ENCODE measurements at places on chromosomes 11 and 22.

GRCh38 chr22:22076361-22076760 lies 93.8 kb upstream of the TOP3B start:
- H3K36me3 ChIP-seq, result no peaks in the 10 kb centered on the region
- no peaks in the 10 kb centered on the region for H3K4me1 ChIP-seq
- H3K27ac ChIP-seq, result no peak overlapping the region
- no peak overlapping the region for H3K4me3 ChIP-seq
- H3K27me3 ChIP-seq, result no peaks in the 10 kb centered on the region
- DNase-seq, result no peak

- H3K4me1 ChIP-seq, result no peaks in the 10 kb centered on the region
- no peak overlapping the region for H3K27ac ChIP-seq
- no peaks in the 10 kb centered on the region for H3K27me3 ChIP-seq
- H3K36me3 ChIP-seq, result no peaks in the 10 kb centered on the region
- H3K4me3 ChIP-seq, result no peak overlapping the region
These were observed 183.0 kb downstream of the MAML2 start for GRCh38 chr11:96159968-96160367.

GRCh38 chr11:134711588-134711987 lies 299.5 kb upstream of the B3GAT1 start:
- no peaks in the 10 kb centered on the region for H3K36me3 ChIP-seq
- no peaks in the 10 kb centered on the region for H3K4me1 ChIP-seq
- no peaks in the 10 kb centered on the region for H3K27me3 ChIP-seq
- no peak overlapping the region for H3K27ac ChIP-seq
- H3K4me3 ChIP-seq, result no peak overlapping the region

- H3K4me1 ChIP-seq, result no peaks in the 10 kb centered on the region
These were observed 32.9 kb upstream of the CD5 start for GRCh38 chr11:61069427-61069826.

- H3K4me1 ChIP-seq, result no peaks in the 10 kb centered on the region
- no peak overlapping the region for H3K27ac ChIP-seq
- H3K27me3 ChIP-seq, result no peaks in the 10 kb centered on the region
- no peak overlapping the region for H3K4me3 ChIP-seq
- H3K36me3 ChIP-seq, result no peaks in the 10 kb centered on the region
- DNase-seq, result no peak
These were observed 33.6 kb upstream of the GNB1L start for GRCh38 chr22:19888131-19888746.

GRCh38 chr11:73386016-73386415 lies 9.8 kb downstream of the RELT start:
- no peaks in the 10 kb centered on the region for H3K27me3 ChIP-seq
- no peak overlapping the region for H3K4me3 ChIP-seq
- H3K4me1 ChIP-seq, result no peaks in the 10 kb centered on the region
- H3K36me3 ChIP-seq, result no peaks in the 10 kb centered on the region
- DNase-seq, result peak; percentile 55

DNA sequence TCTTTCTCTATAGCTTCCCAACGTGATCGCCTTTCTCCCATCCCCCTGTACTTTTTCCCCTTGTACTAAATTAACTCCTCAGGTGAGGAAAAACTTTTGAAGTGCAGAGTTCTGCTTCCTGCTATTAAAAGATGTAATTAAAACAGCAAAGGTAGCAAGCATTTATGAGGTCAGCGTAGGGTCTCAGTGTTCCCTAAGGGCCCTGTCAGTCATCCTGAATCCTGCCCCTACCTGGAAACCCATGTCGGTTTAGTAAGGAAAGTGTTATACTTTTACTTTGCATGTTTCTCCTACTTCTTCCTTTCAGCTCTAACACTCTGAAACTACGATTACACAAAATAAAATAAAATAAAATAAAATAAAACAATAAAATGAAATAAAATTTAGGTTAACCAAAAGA lies 1.3 kb upstream of the HBB start:
- H3K4me3 ChIP-seq, result no peak overlapping the region
- DNase-seq, result no peak
- no peaks in the 10 kb centered on the region for H3K27me3 ChIP-seq
- no peaks in the 10 kb centered on the region for H3K4me1 ChIP-seq
- no peak overlapping the region for H3K27ac ChIP-seq
- H3K36me3 ChIP-seq, result no peaks in the 10 kb centered on the region

- no peak overlapping the region for H3K27ac ChIP-seq
- no peak overlapping the region for H3K4me3 ChIP-seq
- H3K36me3 ChIP-seq, result no peaks in the 10 kb centered on the region
- H3K4me1 ChIP-seq, result no peaks in the 10 kb centered on the region
These were observed 12.5 kb upstream of the PTPRJ start for GRCh38 chr11:47967577-47968525.

DNA sequence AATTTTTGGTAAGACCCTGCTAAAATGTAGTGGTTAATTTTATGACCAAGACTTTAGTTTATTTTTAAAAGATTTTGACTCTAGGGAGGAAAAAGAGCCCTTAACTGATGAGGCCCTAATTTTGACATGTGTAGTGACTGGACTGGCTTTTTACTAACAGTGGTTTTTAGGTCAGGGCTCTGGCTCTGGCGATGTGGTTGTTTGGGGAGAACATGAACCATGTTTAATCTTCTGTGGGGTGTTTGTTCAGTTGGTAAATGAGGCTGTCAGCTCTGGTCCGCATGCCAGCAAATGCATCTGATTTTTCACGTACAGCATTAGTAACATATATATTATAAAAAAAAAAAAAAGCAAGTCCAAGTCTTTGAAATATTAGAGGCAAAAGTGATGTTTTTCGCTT lies 104.3 kb downstream of the EXT2 start:
- no peak overlapping the region for H3K27ac ChIP-seq
- no peaks in the 10 kb centered on the region for H3K36me3 ChIP-seq
- H3K27me3 ChIP-seq, result no peaks in the 10 kb centered on the region
- H3K4me1 ChIP-seq, result no peaks in the 10 kb centered on the region
- no peak overlapping the region for H3K4me3 ChIP-seq

DNA sequence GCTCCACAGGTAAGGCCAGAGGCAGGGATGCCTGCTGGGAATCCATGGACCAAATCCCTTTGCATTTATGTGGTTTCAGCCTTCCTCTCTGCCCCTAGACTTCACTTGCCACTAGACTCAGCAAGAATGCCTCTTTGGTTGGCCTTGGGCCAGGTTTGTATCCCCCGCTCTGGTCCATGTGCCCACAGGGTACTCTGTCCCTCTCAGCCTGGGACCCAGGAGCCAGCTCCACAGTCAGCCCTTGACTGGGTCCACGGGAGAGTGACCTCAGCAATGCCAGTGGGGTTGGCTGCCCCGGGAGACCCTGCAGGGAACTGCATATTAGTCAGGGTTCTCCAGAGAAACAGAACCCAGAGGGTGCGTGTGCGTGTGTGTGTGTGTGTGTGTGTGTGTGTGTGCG lies 28.3 kb upstream of the LINC01488 start:
- H3K27me3 ChIP-seq, result no peaks in the 10 kb centered on the region
- H3K4me3 ChIP-seq, result no peak overlapping the region
- DNase-seq, result peak; percentile 45
- no peaks in the 10 kb centered on the region for H3K36me3 ChIP-seq

- H3K36me3 ChIP-seq, result no peaks in the 10 kb centered on the region
- no peak overlapping the region for H3K4me3 ChIP-seq
- H3K27ac ChIP-seq, result no peak overlapping the region
- no peaks in the 10 kb centered on the region for H3K4me1 ChIP-seq
These were observed 10.8 kb downstream of the LIF start for GRCh38 chr22:30235687-30236170.

DNA sequence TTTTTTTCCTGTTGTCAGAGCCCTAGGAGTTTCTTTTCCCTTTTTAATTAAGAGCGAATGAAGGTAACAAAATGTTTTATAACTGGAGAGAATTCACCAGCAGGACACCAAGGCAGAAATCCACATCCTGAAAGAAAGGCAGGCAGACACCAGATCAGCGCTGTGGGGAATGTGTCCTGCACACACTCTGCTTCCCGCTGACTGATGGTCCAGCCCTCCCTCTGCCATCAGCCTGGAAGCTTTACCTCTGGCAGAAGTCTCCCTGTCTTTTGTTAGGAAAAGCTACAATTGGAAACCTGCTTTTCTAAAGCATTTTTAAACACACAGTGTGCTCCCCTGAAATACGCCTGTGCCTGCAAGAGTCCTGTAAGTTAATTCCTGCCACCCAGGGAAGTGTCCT lies 638.5 kb downstream of the NTM start:
- DNase-seq, result no peak
- no peak overlapping the region for H3K4me3 ChIP-seq
- no peaks in the 10 kb centered on the region for H3K27me3 ChIP-seq
- no peaks in the 10 kb centered on the region for H3K4me1 ChIP-seq

- peak; percentile 72 for DNase-seq
- no peak overlapping the region for H3K4me3 ChIP-seq
- H3K36me3 ChIP-seq, result no peaks in the 10 kb centered on the region
- H3K27me3 ChIP-seq, result no peaks in the 10 kb centered on the region
- H3K27ac ChIP-seq, result no peak overlapping the region
These were observed 3.9 kb upstream of the VSIG10L2 start for GRCh38 chr11:125941619-125942611.

DNA sequence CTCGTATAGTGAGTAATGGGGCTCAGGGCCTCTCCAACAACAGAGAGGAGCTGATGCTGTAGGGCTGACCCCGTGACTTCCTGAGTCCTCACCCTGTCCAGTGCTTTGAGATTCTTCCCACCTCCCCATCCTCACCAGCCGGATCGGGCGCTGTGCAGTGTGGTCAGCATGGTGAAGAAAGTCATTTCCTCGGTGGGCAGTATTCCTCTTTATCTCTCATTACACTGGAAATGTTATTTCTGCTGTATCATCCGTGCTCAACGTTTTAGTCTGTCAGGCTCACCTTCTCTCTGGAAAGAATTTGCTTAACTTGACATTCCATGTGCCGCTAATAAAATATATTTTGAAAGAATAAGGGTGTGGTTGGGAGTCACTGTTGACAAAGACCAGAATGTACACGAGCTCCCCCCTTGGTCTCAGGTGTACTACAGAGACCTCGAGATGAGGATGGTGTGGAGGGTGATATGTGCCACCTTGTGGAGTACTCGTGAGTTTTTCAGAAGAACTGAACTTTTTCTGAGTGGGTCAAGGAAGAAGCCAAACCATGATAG lies 25.7 kb upstream of the SCGB1A1 start:
- no peak overlapping the region for H3K27ac ChIP-seq
- no peak for DNase-seq
- no peaks in the 10 kb centered on the region for H3K27me3 ChIP-seq
- H3K4me1 ChIP-seq, result peaks cover 8% of the 10 kb centered on the region

DNA sequence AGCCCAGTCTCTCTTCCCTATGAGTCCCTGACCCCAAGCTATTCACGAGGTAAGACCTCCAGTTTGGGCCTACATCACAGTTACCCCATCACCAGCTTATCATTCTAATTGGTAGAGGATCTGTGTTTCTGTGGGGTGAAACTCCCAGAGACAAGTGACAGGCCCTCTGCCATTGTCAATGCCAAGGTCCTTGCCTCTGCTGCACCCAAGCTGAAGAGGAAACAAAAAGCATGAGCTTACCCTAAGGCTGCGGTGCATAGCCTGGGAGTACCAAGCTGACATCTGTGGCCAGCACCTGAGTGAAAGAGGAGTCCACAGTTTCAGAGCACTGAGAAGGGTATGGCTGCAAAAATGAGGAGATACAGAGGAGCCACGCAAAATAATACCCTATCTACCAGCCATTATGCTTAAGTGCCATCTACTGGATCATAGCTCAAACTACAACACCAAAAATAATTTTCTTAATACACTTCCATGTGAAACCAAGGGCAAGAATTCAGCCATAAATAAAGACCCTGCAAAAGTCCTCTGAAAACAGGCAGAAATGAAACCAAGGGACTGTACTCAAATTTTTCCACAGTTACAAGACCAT lies 62.3 kb upstream of the ANO5 start:
- no peaks in the 10 kb centered on the region for H3K4me1 ChIP-seq
- no peaks in the 10 kb centered on the region for H3K36me3 ChIP-seq
- no peak overlapping the region for H3K27ac ChIP-seq
- DNase-seq, result no peak

Data from right lobe of liver (tissue), 6 donors.